Naive thymus-derived CD8-positive, alpha-beta T cell (primary cell): ENCODE measurements at places on chromosomes 16 and 17. TPM values are rescaled to one million over a fixed set of nuclear protein-coding genes. Genes with fewer than 3 reads are reported as not detected.

Gene TBC1D3B
- total RNA-seq: 13.4 TPM

DNA sequence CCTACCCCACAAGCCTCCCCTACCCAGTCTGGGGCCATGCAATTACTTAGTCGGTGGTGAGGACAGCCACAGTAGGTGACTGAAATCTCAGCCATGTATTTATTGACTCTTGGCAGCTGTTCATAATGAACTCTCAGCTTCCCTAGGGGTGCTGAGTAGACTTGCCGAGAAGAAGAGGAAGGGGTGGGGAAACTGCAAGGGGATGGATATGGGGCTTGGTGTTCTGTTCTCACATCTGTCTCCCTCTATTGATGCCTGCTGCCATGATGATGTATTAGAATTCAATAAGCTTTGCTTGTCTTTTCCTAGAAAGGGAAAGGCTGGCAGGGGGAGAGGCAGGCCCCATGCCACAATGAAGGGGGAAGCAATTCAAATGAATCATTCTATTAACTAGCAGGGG lies 112.9 kb downstream of the GP2 start:
- peaks cover 5% of the 10 kb centered on the region for H3K36me3 ChIP-seq
- peaks cover 2% of the 10 kb centered on the region for H3K27me3 ChIP-seq
- no peak overlapping the region for H3K4me3 ChIP-seq
- H3K4me1 ChIP-seq: no peaks in the 10 kb centered on the region

Gene ALOXE3
- total RNA-seq: 0.18 TPM

GRCh38 chr17:46264456-46265198 lies 30.3 kb upstream of the LRRC37A start:
- H3K36me3 ChIP-seq: no peaks in the 10 kb centered on the region
- H3K4me3 ChIP-seq: peak overlapping the region; percentile 66
- H3K4me1 ChIP-seq: peaks cover 52% of the 10 kb centered on the region
- no peak for DNase-seq
- peaks cover 19% of the 10 kb centered on the region for H3K27me3 ChIP-seq
- peak overlapping the region; percentile 87 for H3K27ac ChIP-seq

DNA sequence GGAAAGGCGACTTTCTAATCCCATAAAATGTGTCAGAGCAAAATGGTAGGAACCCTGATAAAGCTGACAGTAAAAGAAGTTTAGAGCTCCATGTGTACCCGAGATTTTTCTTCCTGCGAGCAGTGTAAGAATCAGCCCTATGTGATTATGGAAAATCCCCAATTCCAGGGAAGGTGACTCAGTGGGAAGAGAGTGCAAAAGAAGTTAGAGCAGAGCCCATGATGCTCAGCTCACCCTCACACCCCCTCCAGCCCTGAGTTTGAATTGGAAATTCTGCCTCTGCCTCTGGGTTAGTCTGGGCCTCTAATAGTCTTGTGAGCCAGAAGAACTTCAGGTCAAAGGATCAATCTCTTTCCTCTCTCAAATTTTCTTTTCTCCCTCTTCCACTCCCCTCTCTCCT lies 12.5 kb downstream of the C17orf78 start:
- no peaks in the 10 kb centered on the region for H3K27me3 ChIP-seq
- H3K27ac ChIP-seq: no peak overlapping the region
- DNase-seq: no peak
- H3K4me1 ChIP-seq: no peaks in the 10 kb centered on the region
- no peak overlapping the region for H3K4me3 ChIP-seq

GRCh38 chr17:50275279-50275678 lies 1.0 kb downstream of the TMEM92 start:
- H3K36me3 ChIP-seq: no peaks in the 10 kb centered on the region
- DNase-seq: no peak
- H3K4me1 ChIP-seq: peaks cover 5% of the 10 kb centered on the region
- no peak overlapping the region for H3K27ac ChIP-seq

Gene PRM1
- not detected for total RNA-seq

Gene DLX3
- total RNA-seq: not detected

- H3K27ac ChIP-seq: peak overlapping the region; percentile 49
- DNase-seq: no peak
- peak overlapping the region; percentile 87 for H3K4me3 ChIP-seq
- H3K36me3 ChIP-seq: no peaks in the 10 kb centered on the region
- H3K4me1 ChIP-seq: peaks cover 13% of the 10 kb centered on the region
These were observed 488 bp downstream of the HOXB9 start for GRCh38 chr17:48625495-48626244.

Gene HYDIN
- total RNA-seq: not detected
